Cerebellar nuclear complex (tissue), 1 donor: ENCODE measurements at places on chromosomes 6 and 20.
A peak's percentile ranks its signal among the peaks of the same experiment; 100 is the strongest.

- no peak for DNase-seq
Measured at GRCh38 chr20:11246251-11246775, 572.5 kb upstream of the JAG1 start.

GRCh38 chr6:27007020-27007419, 240.5 kb upstream of the PRSS16 start:
- no peak for DNase-seq

GRCh38 chr20:52763321-52763853, 208.8 kb upstream of the TSHZ2 start:
- no peak for DNase-seq

GRCh38 chr6:156720691-156721685, 56.2 kb upstream of the ARID1B start:
- DNase-seq, result no peak

GRCh38 chr6:114816678-114817077, 473.9 kb upstream of the HS3ST5 start:
- DNase-seq, result no peak

GRCh38 chr6:32047855-32048766, 9.9 kb downstream of the CYP21A2 start:
- DNase-seq, result no peak

GRCh38 chr6:89927264-89927663, 33.0 kb downstream of the GJA10 start:
- DNase-seq, result no peak

DNA sequence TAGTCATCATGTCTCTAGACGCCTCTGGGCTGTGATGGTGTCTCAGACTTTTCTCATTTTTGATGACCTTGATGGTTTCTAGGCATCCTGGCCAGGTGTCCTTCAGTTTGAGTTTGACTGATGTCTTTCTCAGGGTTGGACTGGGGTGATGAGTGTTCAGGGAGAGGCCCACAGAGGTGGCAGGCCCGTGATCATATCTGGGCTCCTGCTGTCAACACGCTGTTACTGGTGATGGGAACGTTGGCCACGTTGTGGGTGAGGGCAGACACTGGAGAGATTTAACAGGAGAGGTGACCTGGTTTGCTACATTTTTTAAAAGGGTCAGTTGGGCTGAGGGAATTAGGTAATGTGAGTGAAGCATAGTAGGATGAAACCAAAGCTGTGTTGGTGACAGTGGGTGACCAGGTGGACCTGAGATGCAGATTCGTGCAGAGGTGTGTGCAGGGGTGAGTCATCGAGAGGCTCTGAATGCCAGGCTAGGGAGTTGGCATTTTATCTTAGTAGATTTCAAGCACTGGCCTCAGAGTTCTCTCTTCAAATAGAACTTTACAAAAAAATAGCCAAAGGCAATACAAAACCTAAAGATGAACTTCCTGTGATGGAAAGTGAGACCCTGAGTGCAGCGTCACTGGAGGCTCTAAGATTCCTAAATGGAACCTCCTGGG, 174.1 kb downstream of the CDH26 start:
- DNase-seq, result no peak

- no peak for DNase-seq
Measured at GRCh38 chr6:11833626-11834592, 55.3 kb upstream of the ADTRP start.

- peak; percentile 7 for DNase-seq
Measured at GRCh38 chr6:69771158-69771906, 25.5 kb downstream of the LMBRD1 start.

- DNase-seq, result no peak
Measured at GRCh38 chr6:122726649-122727048, 52.9 kb upstream of the FABP7 start.

DNA sequence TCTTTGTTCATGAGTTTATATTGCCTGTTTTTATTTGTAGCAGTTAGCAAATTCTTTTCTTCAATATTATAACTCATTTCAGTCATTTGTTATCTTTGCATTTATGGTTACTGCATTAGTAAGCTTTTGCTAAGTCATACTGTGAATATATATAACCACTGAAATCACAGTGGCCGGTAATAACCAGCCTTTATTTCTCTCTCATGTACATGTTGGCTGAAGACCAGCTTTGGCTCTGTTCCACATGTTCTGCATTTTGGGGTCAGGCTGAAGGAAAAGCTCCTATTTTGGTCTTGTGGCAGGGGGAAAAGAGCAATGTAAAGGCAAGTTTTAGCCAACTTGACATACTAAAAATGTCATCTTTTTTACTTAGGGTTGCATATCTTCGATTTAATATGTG, 276.3 kb downstream of the BCKDHB start:
- no peak for DNase-seq

- no peak for DNase-seq
Measured at GRCh38 chr20:53040693-53041589, 68.8 kb downstream of the TSHZ2 start.

DNA sequence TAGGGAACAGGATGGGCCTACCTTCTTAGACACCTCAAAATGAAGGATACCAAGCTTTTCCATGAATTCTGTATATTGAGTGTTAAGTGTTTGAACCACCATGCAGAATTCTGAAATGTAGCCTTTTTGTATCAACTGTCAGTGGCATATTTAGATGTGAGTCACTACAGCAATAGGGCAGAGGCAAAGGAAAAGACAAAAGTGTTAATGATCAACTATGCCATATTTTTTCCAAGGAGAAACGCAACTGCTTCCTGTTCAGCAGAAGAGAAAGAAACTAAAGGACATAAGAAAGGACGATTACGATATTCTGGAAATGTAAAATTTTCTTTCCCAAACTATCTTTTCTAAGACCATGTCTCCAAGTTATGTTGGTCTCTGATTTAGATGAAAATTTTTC, 104.6 kb upstream of the RSPO3 start:
- no peak for DNase-seq

- no peak for DNase-seq
Measured at GRCh38 chr6:45710304-45710821, 305.3 kb downstream of the CLIC5 start.

- DNase-seq, result no peak
Measured at GRCh38 chr6:90993770-90994169, 406.9 kb upstream of the MAP3K7 start.

DNA sequence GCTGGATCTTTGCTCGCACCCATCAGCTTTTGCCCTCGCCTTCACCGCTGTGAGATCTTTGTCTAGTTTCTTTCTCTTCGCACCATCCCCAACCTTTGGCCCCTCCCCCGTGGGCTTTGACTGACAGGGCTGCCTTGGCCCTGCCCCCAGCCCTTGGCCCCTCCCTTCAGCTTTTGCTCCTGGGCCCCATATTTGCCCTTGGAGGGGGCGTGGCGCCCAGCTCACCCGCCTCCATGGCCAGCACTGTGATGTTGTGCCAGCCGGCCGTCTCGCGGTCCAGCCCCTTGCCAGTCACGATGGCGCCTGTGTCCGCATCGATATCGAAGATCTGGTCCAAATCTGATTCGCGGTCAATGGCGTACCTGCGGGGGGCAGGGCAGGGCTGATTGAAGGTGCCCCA, 81.1 kb downstream of the CD40 start:
- DNase-seq, result no peak

GRCh38 chr20:17485017-17485416, 46.2 kb downstream of the BFSP1 start:
- no peak for DNase-seq

DNA sequence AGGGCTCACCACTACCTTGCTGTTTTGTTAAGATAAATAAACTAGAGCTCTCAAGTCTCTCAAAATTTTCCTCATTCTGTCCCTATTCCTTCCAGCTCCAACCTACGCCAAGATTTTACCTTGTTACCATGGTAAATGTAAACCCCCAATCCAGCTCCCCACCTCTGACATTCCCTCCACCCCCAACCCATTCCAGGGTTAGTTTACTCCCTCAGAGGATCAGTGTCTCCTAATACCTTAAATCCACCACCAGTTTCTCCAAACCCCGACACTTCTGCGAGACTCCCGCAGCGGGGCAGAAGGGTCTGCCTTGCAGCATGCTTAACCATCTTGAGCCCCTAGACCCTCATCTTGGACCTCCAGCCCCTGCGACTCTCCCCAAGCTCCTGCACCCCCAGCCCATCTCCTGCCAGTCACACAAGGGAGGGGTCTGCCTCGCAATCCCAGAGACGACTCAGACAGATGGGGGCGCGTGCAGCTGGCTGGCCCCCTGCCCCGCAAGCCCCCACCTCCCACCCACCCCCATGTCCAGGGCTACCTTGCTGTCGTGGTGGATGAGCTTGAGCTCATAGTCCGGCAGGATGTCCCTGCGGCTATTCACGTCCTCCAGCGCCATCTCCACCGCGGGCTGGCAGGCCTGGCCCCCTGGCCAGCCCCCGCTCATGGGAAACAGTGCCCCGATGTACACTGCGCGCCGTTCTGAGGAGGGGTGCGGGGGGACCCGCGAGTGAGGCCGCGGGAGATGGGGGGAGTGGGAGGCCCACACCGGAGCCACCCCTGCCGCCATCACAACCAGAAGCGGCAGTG, 5.8 kb downstream of the GABBR1 start:
- no peak for DNase-seq
